Mucosa of gallbladder (tissue), 1 donor: ENCODE measurements at places on chromosomes 13 and 19. TPM values are rescaled to one million over a fixed set of nuclear protein-coding genes. Genes with fewer than 3 reads are reported as not detected.

The C13orf46 gene
- 11.8 TPM for total RNA-seq

The NCAN gene
- total RNA-seq: not detected

The PGLYRP2 gene
- total RNA-seq: 1.6 TPM

The HSPH1 gene
- 114 TPM for total RNA-seq

The FAM216B gene
- not detected for total RNA-seq

The VSTM1 gene
- not detected for total RNA-seq

The F2RL3 gene
- total RNA-seq: 2.9 TPM
